Testis (tissue), 5 donors: ENCODE measurements at places on chromosomes 11 and 22. TPM values are rescaled to one million over a fixed set of nuclear protein-coding genes. Genes with fewer than 3 reads are reported as not detected.

- DNase-seq: no peak
Observed at GRCh38 chr11:68206211-68206610, 6.9 kb downstream of the KMT5B start.

GRCh38 chr11:107741044-107741823, 29.4 kb upstream of the SLN start:
- no peak for DNase-seq

- DNase-seq: peak; percentile 24
Observed at GRCh38 chr11:11218629-11218986, 134.4 kb downstream of the CSNK2A3 start.

The HBB gene
- total RNA-seq: 11.8 TPM

The GPHA2 gene
- total RNA-seq: 9.4 TPM

DNA sequence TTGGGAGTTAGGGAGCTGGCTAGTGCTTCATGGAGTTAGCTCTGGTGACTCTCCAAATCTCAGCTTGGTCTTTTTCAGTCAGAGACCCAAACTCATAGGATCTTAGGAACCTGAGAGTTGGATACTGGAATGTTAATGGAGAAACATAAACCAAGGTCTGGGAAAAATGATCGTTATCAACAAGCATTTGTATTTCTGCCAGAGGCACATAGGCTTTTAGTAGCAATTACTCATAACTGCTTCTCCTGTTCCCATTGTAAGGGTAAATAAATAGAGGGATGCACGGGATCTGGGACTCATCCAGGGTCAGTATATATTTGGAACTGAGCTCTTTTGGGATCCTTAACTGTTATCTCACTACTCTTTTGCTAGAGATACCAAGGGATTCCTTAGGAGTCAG, 4.8 kb downstream of the BARX2 start:
- no peak for DNase-seq

The ANO1 gene
- total RNA-seq: 25.4 TPM

- DNase-seq: no peak
Observed at GRCh38 chr22:42451499-42452145, 19.4 kb upstream of the NFAM1 start.

DNA sequence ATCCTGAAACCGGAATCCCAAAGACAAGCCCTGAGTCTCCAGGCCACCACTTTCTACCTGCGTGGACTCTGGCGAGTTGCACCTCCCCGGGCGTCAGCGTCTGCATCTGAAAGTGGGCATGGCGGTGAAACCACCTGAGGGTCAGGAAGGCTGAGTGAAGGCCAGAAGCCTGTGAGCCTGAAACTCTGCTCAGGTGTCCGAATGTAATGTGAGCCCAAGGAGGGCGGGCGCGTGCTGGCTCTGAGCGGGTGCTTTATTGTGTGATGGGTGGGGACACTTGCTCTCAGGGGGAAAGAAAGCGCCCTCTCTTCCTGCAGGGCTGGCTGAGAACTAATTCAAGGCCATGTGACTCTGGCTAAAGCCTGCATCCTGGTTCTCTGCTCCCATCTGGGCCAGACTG, 135.6 kb downstream of the ST3GAL4 start:
- DNase-seq: no peak

DNA sequence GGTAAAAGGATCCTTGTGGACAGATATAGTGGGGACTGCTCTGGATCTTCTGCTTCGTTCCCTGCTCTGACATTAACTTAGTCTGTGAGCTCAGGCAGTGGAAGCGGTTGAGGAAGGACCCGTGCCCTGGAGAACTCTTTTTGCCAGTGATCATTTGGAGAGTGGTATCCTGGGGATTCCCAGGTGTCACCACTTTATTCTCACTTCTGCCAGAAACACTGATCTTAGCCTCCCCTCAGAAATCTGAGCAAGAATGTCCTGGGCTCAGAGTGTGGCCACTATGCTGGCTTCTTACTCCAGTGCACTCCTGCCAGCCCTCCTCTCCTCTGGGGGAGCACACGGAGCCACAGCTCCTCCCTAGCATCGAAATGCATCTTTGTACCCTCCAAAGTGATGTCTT, 7.6 kb upstream of the PHOX2A start:
- DNase-seq: no peak

The MPEG1 gene
- total RNA-seq: 3.8 TPM

DNA sequence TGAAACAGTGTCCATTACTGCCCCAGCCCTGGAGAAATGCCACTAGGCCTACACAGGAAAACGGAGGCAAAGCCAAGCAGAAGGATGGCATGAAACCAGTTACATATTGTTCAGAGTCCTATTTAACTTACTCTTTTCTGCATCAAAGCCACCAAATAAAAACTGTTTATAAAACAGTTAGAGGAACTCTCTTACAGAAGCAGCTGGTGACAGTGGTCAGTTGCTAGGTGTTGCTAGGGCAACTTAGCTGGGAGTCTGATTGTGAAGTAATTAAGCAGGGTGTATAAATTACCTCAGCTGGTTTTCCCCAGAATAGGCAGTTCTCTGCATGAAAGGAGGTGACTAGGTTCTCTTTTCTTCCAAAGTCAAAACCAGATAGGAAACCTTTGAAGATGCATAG, 115.6 kb upstream of the ZBED5 start:
- no peak for DNase-seq

GRCh38 chr11:120816711-120817110, 207.2 kb upstream of the TBCEL start:
- DNase-seq: no peak

GRCh38 chr11:109251230-109251629, 170.8 kb upstream of the C11orf87 start:
- DNase-seq: no peak

The CYTH4 gene
- total RNA-seq: 7.2 TPM

GRCh38 chr11:92907671-92908070, 61.8 kb upstream of the MTNR1B start:
- no peak for DNase-seq

- DNase-seq: no peak
Observed at GRCh38 chr22:19661156-19661555, 53.1 kb upstream of the SEPTIN5 start.

DNA sequence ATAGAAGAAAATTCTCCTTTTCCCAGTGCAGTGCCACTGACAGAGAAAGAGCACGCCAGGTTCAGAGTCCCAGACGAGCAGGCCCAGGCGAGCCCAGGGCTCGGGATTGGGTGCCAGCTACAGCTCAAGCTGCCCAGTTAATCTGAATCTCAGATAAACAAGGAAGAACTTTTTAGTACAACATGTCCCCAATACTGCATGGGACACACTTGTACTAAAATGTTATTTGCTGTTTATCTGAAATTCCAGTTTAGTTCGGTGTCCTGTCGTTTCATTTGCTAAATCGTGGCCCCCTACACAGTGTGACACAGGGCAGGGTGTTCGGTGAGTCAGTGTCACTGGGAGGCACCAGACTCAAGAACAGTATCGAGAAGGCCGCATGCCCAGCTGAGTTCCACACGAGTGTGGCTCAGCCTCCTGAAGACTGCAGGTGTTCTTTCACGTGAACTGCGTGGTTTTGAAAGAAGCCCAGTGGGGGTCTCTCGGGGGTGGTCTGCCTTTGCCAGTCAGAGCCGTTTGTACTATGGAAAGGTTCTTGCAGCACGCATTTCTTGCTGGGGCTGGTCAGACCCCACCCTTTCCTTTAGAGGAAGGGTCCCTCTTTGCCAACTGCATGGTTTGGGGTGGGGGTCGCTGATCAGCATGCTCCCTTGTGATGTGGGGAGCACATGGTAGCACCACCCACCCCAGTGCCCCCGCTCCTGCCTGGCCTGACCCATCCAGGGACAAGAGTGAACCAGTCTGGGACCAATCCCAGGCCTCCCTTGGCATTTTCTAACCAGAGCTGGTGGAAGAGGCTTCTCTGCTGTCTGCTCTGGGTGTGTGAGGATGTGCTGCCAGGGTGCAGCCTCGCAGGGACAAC, 115.6 kb upstream of the B3GAT1 start:
- DNase-seq: peak; percentile 16

- DNase-seq: no peak
Observed at GRCh38 chr11:123318623-123319022, 111.4 kb upstream of the GRAMD1B start.

The OR5J2 gene
- total RNA-seq: not detected

The C1QTNF6 gene
- 12.6 TPM for total RNA-seq

The TTC36 gene
- 5.7 TPM for total RNA-seq

- DNase-seq: peak; percentile 28
Observed at GRCh38 chr11:83990160-83990733, 704.1 kb upstream of the CCDC90B start.

DNA sequence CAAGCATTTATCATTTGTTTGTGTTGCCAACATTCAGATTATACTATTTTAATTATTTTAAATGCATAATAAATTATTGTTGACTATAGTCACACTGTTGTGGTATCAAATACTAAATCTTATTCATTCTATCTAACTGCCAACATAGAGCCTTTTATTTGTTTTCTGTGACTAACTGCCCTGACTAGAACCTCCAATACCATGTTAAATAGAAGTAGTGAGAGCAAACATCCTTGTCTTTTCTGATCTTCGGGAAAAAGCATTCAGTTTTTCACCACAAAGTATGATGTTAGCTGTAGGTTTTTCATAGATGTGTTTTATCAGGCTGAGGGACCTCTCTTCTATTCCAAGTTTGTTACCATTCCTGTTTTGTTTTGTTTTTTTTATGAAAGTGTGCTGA, 15.2 kb downstream of the TRIM34 start:
- no peak for DNase-seq

DNA sequence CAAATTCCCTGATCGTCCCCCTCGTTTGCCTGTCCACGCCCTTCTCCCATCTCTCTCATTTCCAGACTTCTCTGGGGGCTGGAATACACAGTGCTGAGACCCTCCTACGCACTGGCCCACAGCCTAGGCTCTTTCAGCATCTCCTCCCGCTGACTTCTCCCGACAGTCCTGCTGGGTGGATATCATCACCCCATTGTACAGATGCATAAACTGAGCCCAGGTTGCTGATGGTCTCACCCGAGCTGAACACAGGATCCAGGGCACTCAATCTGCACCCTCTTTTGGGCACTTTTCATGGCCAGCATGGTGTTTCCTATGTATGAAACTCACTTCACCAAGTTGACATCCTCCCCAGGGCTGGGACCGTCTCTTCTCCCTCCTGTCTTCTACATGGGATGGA, 31.7 kb upstream of the PICK1 start:
- no peak for DNase-seq

DNA sequence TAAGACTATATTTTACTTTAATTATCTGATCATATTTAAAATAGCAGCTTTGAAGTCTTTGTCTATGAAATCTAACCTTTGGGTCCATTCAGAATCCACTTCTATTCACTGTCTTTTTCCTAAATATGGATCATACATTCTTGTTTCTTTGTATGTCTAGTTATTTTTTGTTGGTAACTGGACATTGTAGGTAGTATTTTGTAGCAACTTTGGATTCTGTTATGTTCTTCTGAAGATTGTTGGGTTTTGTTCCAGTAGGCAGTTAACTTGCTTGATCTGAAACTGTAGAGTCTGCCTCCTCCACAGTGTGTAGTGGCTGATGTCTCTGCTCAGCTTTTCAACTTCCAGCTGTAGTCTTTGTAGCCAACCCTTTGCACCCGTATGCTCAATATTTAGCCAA, 37.5 kb upstream of the GAL start:
- no peak for DNase-seq

GRCh38 chr22:39806109-39806508, 87.5 kb downstream of the ENTHD1 start:
- no peak for DNase-seq

The CARD10 gene
- 113 TPM for total RNA-seq

- DNase-seq: no peak
Observed at GRCh38 chr11:92626624-92627023, 342.8 kb upstream of the MTNR1B start.

DNA sequence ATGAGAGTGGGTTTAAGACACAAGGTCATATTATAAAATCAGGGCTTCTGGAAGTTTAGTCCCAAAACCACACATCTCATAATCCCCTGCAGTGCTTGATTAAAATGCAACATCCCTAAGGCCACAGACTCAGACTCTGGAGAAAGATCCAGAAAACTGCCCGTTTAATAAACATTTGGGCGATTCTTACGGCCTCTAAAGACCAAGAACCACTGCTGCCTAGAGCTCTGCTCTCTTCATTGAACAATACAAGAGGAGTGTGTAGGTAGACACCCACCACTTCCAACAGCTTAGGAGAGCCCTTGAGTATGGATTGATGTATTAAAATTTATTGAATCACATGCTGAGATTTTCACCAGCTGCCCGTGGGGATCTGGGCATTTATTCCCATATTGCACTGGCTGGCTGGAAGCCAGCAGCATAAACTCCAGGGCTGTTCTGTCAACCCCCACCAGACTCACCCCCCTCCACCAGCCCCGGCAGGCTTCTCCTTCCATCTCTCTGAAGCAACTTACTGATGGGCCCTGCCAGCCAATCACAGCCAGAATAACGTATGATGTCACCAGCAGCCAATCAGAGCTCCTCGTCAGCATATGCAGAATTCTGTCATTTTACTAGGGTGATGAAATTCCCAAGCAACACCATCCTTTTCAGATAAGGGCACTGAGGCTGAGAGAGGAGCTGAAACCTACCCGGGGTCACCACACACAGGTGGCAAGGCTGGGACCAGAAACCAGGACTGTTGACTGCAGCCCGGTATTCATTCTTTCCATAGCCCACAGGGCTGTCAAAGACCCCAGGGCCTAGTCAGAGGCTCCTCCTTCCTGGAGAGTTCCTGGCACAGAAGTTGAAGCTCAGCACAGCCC, 749 bp upstream of the BEST1 start:
- peak; percentile 95 for DNase-seq

DNA sequence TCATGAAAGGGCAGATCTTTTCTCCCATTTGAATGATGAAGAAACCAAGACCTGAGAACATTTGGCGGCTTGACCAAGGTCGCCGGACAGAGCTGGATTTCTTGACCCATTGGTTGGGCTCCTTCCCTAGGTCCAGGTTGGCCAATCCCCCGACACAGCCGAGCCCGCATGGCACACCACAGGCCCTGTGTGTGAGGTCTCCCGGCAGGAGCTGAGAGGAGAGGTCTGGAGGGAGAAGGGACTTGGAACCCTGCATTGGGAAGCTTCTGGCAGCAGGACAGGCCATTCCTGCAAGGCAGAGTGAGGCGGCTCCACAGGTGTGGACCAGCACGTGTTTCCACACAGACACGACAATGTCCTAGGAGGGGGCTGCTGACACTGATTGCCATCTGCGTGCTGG, 98.6 kb upstream of the THY1 start:
- no peak for DNase-seq

GRCh38 chr11:117421041-117421440, 93.4 kb downstream of the CEP164 start:
- DNase-seq: no peak
